Germinal center (tissue), 1 donor: ENCODE measurements at places on chromosomes 7 and 10.

DNA sequence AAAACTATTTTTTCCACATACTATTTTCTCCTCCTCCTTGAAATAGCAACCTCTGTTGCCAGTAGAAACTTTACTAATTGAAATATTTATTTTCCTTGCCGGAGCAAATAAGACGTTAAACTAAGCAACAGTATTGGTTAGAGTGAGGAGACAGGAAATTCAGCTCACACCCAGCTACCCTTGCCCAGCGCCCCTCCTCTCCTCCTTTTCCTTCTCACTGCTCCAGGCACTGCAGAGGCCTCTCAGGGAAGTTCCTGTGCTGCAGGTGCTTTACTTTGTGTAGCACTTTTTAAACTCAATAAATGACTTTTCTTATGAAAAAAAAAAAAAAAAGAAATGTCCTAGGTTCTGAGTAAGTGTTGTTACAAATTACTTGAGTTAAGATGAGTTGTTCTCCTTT is 134.0 kb downstream of the SEMA3E start:
- no peak for DNase-seq

- DNase-seq = no peak
Observed at GRCh38 chr7:108480311-108480710, 24.1 kb upstream of the NRCAM start.

DNA sequence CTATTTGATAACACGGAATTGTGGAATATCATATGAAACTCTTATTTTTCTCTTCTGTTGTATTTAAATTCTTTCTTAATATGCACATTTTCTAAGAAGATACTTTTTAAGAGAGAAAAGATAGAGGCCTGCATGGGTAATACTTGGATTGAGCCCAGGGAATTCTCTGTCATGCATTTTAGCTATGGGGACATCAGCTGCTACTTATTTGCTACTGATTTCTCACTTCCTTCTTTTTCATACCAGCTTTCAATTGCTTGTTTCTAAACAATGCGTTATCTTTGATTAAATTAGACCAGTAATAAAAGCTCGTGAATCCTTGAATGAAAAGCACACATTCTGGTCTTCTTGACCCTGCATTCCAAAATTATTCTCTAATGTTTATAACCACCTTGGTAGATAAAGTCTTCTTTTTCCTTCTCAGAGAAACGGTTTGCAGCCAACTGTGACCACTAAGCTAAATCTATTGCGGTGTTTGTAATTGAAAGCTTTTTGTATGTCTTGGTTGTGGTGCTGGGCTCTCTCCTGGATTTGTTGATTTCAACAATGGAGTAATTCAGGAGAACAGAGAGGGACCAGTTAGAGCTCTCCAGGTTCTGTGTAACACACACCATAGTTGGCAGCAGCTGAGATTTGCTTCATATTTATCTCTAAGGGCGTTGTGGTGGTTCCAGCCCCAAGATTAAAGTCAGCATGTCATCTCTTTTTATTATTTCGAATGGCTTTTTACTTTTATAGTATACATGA is 139.3 kb downstream of the PPP1R9A start:
- no peak for DNase-seq

- no peak for DNase-seq
Observed at GRCh38 chr10:121205625-121206024, 354.5 kb downstream of the WDR11 start.

GRCh38 chr7:134741907-134742635 is 37.4 kb upstream of the CALD1 start:
- DNase-seq = no peak

- no peak for DNase-seq
Observed at GRCh38 chr7:66265566-66265965, 60.4 kb downstream of the TPST1 start.

- no peak for DNase-seq
Observed at GRCh38 chr10:12389154-12389734, 39.9 kb downstream of the CAMK1D start.

DNA sequence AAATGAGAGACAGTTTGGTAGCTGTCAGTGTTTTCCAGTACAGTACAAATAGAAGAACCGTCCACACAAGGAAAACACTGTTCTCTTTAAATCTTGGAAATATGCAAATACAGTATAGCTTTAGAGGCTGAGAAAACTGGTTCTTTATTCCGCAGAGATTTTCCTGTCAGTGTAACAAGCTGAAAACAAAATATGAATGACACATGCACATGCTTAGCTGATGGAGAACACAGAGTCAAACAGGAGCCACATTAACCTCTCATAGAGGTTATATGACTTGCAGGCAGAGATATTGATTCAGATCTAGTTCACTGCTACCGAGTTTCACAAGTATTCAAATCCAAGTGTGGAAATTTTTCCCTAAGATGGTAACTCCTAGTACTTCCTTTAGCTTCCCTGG is 135.2 kb upstream of the C1QL3 start:
- DNase-seq = no peak

GRCh38 chr10:71750124-71750841 is 23.0 kb downstream of the VSIR start:
- DNase-seq = no peak

DNA sequence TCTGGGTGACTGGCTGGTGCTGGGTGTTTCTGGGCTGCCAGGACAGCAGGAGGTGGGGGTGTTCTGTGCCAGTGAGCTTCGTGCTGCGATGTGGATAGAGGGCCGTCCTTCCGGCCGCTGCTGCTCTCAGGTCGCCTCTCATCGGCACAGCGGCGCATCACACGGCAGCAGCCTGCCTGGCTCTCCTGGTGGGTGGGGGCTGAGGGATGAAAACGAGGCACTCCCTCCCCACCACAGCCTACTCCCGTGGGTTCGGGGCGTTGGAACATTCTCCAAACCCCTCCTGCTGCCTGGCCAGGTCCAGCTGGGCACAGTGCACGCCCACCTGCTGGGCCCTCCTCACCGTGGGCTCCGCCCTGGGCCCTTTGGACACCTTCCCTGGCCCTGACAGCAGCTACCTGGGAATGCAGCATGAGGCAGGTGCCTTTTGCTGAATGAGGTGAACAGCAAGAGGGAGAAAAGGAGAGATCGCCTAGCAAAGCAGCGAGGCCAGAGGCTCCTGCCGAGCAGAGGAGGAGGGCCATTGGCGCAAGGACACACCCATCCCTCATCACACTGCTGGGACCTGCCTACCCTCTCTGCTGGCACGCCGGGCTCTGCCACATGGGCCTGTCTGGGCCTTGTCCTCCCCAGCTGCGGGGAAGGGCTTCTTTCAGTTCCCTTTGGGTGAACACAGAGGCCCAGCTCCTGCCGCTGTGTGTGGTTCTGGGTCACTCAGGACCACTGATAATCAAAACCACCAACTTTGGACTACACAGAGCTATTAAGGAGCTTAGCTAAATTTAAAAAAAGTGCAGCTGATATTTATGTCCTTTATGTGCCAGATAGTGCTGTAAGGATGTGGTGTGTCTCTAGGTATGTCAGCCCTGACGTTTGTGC is 33.4 kb downstream of the INPP5A start:
- DNase-seq = peak; percentile 82

DNA sequence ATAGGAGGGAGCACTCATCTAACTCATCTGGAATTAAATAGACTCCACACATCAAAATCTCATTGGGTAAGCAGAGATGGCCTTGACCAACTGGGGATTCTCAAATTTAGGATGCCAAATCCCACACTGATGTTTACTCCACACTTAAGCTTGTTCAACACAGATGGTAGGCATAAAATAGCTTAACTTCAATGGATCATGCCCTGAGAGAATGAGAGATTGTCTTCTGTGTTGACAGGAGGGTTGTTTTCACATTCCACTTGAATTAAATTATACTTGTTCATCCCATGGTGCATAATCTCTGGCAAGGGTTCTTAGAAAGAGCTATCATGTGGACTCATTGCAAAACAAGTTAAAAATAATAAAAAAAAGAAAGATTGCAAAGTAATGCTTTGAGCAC is 391.4 kb downstream of the PLXDC2 start:
- DNase-seq = no peak

DNA sequence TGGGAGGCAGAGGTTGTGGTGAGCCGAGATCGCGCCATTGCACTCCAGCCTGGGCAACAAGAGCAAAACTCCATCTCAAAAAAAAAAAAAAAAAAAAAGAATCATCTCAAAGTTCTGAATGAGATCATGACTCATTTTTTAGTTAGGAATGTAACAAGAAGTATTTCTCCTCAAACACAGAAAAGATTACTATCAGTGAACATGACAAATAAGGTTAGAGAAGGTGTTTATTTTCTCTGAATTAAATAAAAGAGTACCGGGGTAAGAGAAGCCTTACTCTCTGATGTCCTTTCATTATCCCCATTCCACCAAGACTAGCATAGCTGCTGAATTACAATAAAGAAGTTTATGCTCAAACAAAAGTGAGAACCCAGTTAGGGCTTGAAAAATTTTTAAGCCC is 50.1 kb downstream of the IPMK start:
- DNase-seq = no peak

GRCh38 chr10:43214071-43214955 is 52.6 kb downstream of the RASGEF1A start:
- DNase-seq = no peak

- no peak for DNase-seq
Observed at GRCh38 chr7:24939416-24939815, 40.6 kb downstream of the OSBPL3 start.

GRCh38 chr7:49371771-49372170 is 401.7 kb upstream of the VWC2 start:
- no peak for DNase-seq
